ENCODE measurements at places on chromosomes 6 and 20.

DNA sequence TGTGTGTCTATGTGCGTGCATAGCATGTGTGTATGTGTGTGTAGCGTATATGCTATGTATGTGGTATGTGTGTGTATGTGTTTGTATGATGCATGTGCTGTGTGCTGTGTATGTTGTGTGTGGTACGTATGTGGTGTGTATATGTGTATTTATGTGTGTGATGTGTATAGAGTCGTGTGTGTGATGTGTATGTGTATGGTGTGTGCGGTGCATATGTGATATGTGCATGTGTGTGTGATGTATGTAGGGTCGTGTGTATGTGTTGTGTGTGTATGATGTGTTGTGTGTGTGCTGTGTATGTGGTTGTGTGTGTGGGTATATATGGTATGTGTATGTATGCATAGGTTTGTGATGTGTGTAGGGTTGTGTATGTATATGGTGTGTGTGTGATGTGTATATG is 46.6 kb upstream of the TMEM170B start:
- no peak for DNase-seq

- no peak for DNase-seq
These were observed 32.5 kb upstream of the MAS1L start for GRCh38 chr6:29520232-29520631.

- no peak for DNase-seq
These were observed 108.4 kb downstream of the GMPR start for GRCh38 chr6:16346831-16347230.

GRCh38 chr6:26383624-26384417 is 913 bp downstream of the BTN2A2 start:
- DNase-seq: no peak

GRCh38 chr6:15183979-15184378 is 61.9 kb upstream of the JARID2 start:
- no peak for DNase-seq

GRCh38 chr6:63904650-63905248 is 269.1 kb downstream of the PHF3 start:
- DNase-seq: no peak

Measured in kidney epithelial cell (primary cell).